ENCODE measurements at places on chromosomes 1 and 21.
A peak's percentile ranks its signal among the peaks of the same experiment; 100 is the strongest.

GRCh38 chr1:183106166-183106565 is 79.9 kb upstream of the LAMC2 start:
- DNase-seq: no peak

GRCh38 chr1:222950892-222951291 is 136.1 kb downstream of the DISP1 start:
- no peak for DNase-seq

GRCh38 chr21:24289539-24289938 is 1317.7 kb downstream of the MRPL39 start:
- DNase-seq: no peak

DNA sequence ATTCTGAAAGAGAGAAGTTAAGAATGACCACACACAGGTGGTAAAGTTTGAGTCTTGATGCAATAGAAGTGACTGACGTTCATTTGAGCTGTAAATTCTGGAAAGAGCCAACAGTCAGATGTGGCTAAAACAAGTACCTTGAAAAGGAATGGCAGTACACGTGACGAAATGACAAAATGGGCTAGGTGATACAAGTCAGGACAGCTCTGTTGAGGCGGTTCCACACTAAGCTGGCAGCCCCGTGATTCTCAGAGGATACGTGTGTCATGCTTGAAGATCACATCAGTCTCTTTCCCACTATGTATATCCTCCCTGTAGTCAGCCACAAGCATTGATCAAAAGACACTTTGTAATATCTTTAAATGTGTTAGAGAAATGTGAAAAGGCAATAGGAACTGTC is 881.3 kb upstream of the ADGRL2 start:
- DNase-seq: no peak

- no peak for DNase-seq
Measured at GRCh38 chr21:21230672-21231071, 232.5 kb downstream of the NCAM2 start.

DNA sequence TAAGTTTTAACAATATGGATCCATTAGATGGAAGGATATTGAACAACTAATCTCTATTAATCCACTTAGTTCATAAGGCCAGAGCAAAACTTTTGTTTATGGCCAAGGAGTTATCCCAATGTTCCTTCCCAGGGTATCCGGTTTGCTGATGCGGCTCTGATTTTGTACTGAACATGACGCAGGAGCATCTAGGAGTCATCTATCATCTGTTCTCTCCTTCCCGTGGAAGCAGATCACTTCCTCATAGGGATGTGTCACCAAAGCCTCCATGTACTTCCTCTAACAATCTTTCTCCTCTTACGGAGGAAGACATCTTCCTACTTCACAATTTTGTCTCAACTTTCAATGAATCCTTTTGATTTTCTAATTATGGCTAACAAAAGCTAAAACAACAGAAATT is 206.6 kb downstream of the APP start:
- DNase-seq: no peak

DNA sequence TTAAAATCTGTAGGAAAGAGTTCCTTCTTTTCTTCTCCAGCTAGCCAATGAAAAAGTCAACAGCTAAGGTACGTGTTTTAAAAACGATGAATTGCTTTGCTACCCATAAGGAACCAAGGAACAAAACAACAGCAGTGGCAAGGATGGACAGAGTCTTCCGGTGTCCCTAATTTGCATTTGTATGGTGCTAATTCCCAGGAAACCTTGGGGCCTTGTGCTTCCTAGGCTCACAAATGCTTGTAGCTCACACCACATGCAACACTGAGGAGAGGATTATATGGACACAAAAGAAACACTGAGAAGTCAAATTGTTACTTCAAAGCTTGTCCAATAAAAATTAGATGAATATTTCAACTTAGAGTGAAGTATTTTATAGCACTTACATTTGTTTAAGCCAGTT is 1.8 kb upstream of the PGBD5 start:
- no peak for DNase-seq

- DNase-seq: no peak
Measured at GRCh38 chr1:198153804-198154203, 3.0 kb upstream of the NEK7 start.

- DNase-seq: no peak
Measured at GRCh38 chr1:8394456-8395321, 76.8 kb downstream of the SLC45A1 start.

DNA sequence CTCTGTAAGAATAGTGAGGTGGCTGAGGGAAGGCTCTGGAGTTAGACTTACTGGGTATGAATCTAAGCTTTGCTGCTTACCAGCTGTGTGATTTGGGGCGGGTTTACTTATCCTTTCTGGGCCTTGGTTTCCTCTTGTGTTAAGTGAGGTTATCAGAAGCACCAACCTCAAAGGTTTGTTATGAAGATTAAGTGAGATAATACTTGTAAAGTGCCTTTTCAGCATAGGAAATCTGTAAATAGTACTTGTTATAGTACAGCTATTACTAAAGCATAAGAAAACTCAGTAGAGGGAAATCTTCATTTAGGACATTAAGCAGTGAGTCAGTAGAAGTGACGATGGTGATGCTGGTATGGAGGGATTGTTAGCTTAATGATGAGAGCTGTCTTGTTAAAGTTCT is 12.1 kb downstream of the HHAT start:
- no peak for DNase-seq

GRCh38 chr1:44785501-44786137 is 2.4 kb downstream of the BEST4 start:
- no peak for DNase-seq

- no peak for DNase-seq
Measured at GRCh38 chr21:14677639-14678179, 131.6 kb upstream of the SAMSN1 start.

GRCh38 chr1:84282780-84283333 is 18.7 kb upstream of the SAMD13 start:
- DNase-seq: no peak

DNA sequence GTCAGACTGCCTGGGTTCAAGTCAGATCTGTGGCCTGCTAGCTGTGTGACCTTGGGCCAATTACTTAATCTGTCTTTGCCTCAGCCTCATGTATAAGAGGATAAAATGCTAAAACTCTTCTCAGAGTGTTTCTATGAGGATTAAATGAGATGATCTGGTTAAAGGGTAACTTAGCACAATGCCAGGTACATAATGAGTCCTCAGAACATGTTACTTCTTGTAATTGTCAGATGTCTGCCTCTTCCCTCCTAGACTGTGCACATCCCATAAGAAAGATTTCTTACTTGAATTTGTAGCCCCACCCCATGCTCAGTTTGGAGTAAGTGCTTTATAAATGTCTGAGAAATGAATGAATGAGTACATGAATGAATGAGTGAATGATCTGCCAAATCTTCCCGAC is 34.6 kb upstream of the HIVEP3 start:
- DNase-seq: no peak

- DNase-seq: no peak
Measured at GRCh38 chr1:207888652-207889051, 22.3 kb downstream of the CD34 start.

DNA sequence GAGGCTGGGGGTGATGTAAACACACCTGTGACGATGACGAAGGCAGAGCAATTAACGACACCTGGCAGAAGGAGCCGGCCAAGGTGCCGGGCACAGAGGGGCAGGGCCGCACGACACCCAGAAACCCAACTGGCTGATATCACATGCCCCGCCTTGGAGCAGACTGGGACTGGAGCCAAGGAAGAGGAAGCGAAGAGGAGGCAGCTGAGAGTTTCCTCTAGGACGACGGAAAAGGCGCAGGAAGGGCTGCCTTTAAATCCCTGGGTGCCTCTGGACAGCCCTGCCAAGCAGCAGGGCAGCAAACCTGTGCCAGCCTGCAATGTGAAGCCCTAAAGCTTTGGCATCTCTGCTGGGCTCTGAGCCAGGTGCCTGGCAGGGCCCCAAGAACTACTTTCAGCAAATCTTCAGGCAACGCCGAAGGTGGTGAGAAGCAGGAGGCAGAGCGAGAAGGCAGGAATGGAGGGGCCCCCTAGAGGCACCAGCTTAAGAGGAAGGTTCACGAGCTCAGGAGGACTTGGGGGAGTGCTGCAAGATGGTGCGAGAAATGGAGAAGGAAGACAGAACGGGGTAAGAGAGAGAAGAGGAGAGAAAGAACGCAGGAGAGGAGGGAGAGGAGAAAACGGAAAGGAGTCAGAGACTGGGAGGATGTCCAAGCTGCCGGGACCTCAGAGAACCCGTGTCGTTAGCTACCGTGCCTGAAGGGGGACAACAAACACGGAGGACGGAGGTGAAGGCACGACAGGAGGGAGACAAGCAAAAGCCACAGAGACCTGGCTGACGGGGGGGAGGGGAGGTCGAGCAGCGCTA is 25.3 kb upstream of the PEF1 start:
- no peak for DNase-seq

GRCh38 chr1:43719063-43719462 is 11.7 kb downstream of the ST3GAL3 start:
- DNase-seq: no peak

- DNase-seq: no peak
Measured at GRCh38 chr1:76082062-76082461, 7.5 kb downstream of the ST6GALNAC3 start.

DNA sequence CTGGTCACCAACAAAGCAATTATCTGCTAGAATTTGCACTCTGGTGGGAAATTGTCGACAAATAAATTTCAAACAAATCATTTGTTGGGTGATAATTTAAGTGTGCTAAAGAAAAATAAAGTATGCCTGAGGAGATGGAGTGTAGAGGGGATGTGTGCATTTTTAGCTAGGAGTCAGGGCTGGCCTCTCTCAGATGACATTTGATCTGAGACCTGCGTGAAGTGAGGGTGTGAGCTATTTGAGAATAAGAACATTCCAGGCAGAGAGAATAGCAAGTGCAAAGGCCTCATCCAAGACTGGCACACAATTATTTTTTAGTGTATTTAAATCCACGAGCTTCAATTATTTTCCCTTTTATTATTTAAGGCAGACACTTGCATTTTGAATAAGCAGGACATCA is 19.7 kb upstream of the S1PR1 start:
- DNase-seq: no peak

DNA sequence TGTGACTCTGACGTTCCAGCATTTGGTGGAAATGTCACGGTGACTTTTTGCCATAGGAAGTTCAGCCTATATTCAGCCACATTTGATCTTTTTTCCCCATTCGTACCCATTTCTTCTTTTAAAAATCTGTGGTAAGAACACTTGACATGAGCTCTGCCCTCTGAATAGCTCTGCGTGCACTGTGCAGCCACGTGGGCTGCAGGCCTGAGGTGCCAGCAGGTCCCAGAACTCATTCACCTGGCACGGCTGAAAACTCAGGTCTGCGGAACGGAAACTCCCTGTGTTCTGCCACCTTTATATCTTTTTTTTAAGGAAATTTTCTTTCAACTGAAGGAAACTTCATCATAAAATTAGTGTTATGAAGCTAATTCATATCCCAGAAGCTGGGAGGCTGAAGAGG is 28.6 kb downstream of the CEP104 start:
- DNase-seq: no peak

- DNase-seq: peak; percentile 38
Measured at GRCh38 chr21:33059380-33059841, 10.5 kb upstream of the OLIG1 start.

GRCh38 chr1:13916530-13916929 is 216.5 kb downstream of the PRDM2 start:
- DNase-seq: no peak

DNA sequence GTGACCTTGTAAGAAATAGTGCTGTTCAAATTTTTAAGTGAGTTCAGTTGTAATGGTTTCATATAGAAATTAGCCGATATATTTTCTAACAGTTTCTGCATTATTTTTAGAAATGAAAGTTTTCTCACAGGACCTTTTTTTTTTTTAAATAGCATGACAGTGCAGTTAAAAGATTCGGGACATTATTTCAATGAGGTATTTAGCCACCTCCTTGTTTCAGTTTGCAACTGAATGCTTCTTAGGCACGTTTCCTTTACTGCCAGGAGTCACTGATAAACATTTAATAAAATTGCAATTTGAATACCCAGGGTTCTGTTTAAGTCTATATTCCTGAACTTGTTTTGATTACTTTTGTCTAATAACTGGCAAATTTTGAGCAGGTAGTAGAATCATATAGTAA is 304.7 kb downstream of the TM2D1 start:
- no peak for DNase-seq

DNA sequence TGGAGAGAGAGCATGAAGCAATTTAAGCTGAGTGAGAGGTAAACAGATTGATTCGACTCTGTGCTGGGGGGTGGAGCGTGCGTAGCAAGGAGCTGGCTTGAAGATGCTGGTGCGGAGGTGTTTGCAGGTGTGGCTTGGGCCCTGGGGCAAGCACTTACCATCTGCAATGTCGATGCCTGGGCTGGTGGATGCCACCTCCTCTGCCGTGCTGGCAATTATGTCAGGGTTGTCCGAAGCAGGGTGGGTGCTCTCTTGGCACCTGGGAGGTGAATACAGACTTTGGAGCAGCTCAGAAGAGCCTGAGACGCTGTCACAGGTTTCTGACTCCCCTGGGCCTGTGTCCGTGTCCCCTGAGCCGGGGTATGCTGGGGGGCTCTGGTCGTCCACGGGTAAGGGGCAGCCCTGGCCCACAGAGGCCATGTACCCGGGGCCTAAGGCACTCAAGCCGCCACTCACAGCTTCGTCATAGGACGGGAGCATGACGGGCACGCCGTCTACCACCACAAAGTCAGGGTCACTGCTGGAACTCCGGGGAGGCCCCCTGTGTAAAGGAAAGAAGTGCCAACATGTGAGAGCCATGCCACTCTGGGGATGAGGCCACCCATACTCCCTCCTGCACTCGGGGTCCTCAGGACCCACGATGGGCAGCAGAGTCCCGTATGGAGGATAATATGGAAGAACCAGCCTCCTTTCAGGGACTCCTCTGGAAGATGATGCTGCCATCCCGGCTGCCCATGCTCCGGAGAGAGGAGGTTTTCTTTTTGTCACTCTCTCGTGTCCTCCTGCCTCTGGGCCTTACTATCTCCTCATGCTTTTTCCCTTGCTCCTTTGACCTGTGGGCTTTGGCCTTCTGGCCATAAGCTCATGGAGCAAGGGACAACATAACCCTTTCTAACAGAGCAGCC is 80.3 kb upstream of the TLR5 start:
- no peak for DNase-seq

DNA sequence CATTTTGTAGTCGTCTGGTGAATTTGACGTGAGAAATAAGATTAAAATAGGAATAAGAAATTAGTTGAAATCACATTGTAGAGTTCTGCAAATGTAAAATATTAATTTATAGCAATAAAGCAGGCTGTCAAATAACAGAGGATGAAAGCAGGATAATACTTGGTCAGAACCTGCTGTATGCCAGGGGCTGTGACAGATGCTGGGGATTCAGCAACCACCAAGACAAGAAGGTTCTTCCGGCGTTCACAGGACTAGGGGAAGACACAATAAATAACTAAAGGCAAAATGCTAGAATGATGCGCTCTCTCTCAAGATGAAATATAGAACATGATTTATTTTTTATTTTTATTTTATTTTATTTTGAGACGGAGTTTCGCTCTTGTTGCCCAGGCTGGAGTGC is 6.8 kb upstream of the PARK7 start:
- DNase-seq: no peak

- no peak for DNase-seq
Measured at GRCh38 chr1:41844255-41844654, 74.5 kb downstream of the HIVEP3 start.

DNA sequence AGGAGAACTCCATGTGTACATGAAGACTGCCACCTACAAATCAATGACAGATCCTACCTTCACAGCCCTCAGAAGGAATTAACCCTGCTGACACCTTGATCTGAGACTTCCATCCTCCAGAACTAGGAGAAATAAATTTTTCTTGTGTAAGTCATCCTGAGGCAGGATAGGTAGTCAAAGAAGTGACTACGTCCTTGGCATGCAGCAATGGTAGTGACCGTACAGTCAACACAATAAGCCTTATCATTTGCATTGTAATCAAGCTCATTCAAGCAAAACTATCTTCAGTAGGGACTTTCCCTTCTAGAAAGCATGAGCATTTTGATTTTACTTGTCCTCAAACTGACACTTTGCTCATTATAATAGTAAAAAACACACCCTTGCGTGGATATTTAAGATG is 64.0 kb upstream of the KCNK1 start:
- no peak for DNase-seq

Data from HuH-7 (cell line).